ENCODE measurements at places on chromosomes 6 and 20. TPM values are rescaled to one million over a fixed set of nuclear protein-coding genes. Genes with fewer than 3 reads are reported as not detected.

TAAR6 gene
- total RNA-seq = not detected

NINL gene
- total RNA-seq = 5.8 TPM

SIM1 gene
- total RNA-seq = 0.51 TPM

ARMC12 gene
- not detected for total RNA-seq

CLVS2 gene
- under 0.01 TPM for total RNA-seq

MICB gene
- 24.9 TPM for total RNA-seq

OTOR gene
- not detected for total RNA-seq

PRKN gene
- 0.57 TPM for total RNA-seq

CALHM5 gene
- total RNA-seq = 3.2 TPM

PPP1R3G gene
- total RNA-seq = 0.18 TPM

ID4 gene
- total RNA-seq = 3.0 TPM

SLC35D3 gene
- total RNA-seq = not detected

COL20A1 gene
- 1.3 TPM for total RNA-seq

PDE10A gene
- total RNA-seq = 6.8 TPM

LTA gene
- 0.11 TPM for total RNA-seq

CD40 gene
- total RNA-seq = not detected

TBP gene
- total RNA-seq = 36.7 TPM

CABLES2 gene
- total RNA-seq = 3.8 TPM

HLA-F gene
- total RNA-seq = 21.8 TPM

DPPA5 gene
- total RNA-seq = not detected

FAM210B gene
- total RNA-seq = 6.7 TPM

C6orf58 gene
- total RNA-seq = 0.39 TPM

MMUT gene
- total RNA-seq = 12.2 TPM

NEURL2 gene
- 2.3 TPM for total RNA-seq

LAMP5 gene
- not detected for total RNA-seq

FAM217A gene
- not detected for total RNA-seq

SNPH gene
- total RNA-seq = 3.0 TPM

ZKSCAN3 gene
- 2.5 TPM for total RNA-seq

LTB gene
- not detected for total RNA-seq

OARD1 gene
- 29.0 TPM for total RNA-seq

TPX2 gene
- total RNA-seq = 222 TPM

KCNK16 gene
- not detected for total RNA-seq

TNF gene
- 4.0 TPM for total RNA-seq

C2 gene
- 1.5 TPM for total RNA-seq

TMEM170B gene
- 5.2 TPM for total RNA-seq

NANP gene
- 4.5 TPM for total RNA-seq

RIPPLY2 gene
- total RNA-seq = 5.4 TPM

THBD gene
- 5.1 TPM for total RNA-seq

NKAPL gene
- total RNA-seq = not detected

SUN5 gene
- not detected for total RNA-seq

TCF19 gene
- total RNA-seq = 48.2 TPM

AGPAT4 gene
- 5.5 TPM for total RNA-seq

JPH2 gene
- 2.1 TPM for total RNA-seq

CLPSL2 gene
- total RNA-seq = not detected

LRFN2 gene
- not detected for total RNA-seq

PROCR gene
- 21.8 TPM for total RNA-seq

RGS17 gene
- 8.7 TPM for total RNA-seq

DEF6 gene
- total RNA-seq = 23.6 TPM

All from Daoy (cell line).